Stimulated activated CD4-positive, alpha-beta T cell treated with anti-CD3 and anti-CD28 coated beads, Interleukin-12 subunit alpha, Interleukin-12 subunit beta, amount 100 ng/mL, for 4 hours (primary cell): ENCODE measurements at places on chromosomes 6 and 20.

DNA sequence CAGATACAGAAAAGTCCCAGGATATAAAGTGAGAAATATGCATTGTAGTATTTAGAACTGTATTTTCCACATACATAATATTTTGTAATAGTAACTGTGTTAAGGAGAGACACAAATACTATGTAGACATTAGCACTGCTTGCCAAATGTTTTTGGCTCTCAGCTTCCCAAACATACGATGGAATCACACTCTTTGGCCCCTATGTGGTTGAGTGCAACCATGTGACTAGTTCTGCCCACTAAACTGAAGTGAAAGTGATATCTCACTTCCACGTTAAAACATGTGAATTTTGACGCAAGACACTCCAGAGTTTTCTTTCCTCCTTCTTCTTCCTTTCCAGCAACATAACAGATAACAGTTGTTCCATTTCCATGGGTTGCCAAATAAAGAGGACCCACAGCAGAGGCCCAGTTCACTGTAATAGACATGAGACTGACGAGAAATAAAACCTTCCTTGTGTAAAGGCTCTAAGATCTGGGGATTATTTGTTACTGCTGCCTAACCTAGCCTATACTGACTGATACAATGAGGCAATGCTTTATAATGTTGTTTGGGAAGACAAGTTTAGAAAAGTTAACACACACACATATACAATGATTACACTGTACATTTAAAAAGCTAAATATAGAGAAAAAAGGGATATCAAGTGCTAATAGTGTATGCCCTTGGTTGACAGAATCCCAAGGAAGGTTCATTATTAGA lies 97.2 kb downstream of the PTPRT start:
- DNase-seq, result no peak

DNA sequence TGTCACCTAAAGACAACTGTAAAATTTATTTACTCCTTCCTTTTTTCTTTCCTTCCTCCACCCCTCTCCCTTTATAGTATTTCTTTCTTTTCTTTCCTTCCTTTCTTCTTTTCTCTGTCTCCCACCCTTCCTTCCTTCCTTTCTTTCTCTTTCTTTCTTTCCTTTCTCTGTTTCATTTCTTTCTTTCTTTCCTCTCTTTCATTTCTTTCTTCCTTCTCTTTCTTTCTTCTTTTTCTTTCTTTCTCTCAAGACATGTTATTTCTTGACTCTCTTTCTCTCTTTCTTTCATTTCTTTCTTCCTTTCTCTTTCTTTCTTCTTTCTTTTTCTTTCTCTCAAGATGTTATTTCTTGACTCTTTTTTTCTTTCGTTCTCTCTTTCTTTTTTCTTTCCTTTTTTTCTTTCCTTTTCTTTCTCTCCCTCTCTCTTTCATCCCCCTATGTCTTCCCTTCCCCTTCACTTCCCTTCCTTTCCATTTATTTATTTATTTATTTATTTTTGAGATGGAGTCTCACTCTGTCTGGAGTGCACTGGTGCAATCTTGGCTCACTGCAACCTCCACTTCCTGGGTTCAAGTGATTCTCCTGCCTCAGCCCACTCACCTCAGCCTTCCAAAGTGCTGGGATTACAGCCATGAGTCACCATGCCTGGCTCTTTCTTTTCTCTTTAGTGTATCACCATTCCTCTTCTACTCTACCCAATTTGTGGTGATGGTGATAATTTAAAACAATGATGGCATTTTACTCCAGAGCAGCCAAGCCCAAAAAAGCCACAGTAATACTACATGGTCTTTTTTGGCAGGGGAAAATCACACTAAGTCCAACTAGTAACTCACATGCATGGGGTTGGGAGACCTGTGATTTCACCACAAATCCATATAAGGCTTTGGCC lies 188.2 kb downstream of the ADGRG6 start:
- no peak for DNase-seq

- DNase-seq, result no peak
Measured at GRCh38 chr6:148348335-148348734, 5.7 kb downstream of the SASH1 start.

GRCh38 chr6:162395181-162395580 lies 332.4 kb downstream of the PRKN start:
- DNase-seq, result no peak

DNA sequence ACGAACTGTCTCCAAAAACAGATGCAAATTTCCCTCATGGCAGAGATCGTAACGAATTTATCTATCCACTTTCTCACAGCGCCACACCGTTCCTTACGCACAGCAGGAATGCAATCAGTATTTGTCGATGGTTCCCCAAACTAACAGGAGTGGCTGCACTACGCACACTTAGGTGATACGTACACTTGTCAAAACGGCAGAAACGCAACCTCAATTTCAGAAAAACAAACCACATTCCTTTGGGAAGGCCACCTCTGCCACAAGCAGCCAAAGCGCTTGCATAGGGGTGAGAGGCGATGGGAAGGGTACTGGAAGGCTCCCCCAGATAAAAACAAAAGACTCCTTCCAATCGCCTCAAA lies 638 bp downstream of the MDN1 start:
- no peak for DNase-seq

- no peak for DNase-seq
Measured at GRCh38 chr6:34462551-34462971, 3.3 kb upstream of the PACSIN1 start.

- no peak for DNase-seq
Measured at GRCh38 chr20:44195605-44196004, 8.6 kb upstream of the JPH2 start.

DNA sequence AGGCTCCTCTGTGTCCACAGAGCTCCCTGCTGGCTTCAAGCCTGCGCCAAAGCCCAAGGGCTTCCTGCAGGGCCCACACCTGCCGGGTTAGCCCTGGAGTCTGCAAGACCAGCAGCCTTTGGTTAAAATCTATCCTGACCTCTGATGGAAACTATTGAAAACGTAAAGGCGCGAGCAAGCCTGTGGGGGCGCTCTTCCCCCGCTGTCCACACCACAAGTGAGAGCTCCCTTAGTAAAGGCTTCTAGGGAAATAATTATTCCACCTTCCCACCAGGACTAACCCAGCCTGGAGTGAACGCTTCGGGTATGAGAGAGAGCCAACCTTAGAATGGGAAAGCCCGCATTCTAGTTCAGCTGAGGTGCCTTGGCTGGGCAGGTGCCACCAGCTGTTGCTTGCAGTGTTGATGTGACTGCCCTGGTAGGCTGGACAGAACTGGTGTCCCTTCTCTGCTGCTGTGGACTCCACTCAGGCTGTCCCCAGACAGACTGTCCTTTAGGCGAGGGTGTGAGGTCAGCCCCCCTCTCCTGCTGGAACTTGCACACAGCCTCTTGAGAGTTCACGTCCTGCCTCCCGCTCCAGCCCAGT lies 68.7 kb downstream of the SYTL3 start:
- DNase-seq, result no peak

DNA sequence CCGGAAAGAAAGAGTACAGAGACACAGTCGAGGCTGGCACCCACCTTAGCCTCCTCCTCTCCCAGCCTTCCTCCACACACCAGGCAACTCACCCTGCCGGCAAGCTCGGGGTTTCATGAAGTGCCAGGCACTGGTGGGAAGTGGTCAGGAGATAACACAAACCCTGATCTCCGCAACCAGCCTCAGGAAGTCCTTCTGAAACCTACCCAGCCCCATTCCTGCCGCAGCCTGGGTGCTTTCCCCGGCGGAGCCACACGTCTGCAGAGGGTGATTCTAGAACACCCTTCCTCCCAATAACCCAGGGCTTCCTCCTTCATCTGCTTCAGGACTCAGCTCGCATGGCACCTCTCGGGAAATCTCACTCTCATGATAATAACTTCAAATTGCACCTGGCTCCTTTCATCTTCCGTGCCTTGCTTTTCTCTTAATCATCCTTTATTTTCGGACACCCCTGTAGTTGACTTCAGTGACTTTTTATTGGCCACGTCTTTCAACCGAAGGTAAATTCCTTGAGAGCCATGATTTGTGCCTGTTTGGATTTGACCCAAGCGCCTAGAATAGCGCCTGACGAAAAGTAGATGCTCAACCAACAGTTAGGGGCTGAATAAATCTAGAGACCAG lies 8.7 kb upstream of the HLA-E start:
- DNase-seq, result no peak

DNA sequence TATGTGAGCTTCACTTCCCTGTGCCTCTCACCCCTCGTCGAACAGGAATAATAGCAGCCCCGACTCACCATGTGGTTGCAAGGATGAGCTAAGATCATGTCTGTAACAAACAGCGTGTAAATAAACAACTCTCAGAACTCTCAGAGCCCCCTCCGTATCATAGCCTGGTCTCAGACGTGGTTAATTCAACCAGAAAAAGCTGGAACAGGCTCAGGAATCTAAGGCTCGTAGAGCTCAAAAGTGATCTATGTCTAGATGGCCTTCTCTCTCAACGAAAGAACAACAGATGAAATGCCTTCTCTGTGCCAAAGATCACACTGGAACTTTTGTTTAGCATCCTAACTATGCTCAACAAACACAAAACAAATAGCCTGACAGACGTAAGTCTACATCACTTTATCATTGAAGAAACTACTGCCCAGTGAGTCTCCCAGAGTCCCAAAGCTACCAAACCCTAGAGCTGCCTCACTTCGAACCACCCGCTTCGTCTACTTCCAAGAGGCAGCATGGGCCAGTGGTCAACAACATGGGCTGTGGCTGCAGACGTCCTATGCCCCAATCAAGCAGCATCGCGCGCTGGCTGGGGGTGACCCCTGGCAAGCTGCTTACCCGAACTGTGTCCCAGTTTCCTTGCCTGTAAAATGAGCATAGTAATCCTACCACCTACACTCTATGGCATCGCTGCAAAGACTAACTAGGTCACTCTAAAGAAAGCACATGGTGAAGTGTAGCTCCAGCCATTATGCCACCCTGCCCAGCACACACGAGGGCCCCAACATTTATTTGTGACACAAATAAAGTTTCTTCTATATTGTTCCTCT lies 35.1 kb downstream of the NFATC2 start:
- DNase-seq, result no peak

- no peak for DNase-seq
Measured at GRCh38 chr6:103872678-103873077, 987.0 kb downstream of the HACE1 start.

DNA sequence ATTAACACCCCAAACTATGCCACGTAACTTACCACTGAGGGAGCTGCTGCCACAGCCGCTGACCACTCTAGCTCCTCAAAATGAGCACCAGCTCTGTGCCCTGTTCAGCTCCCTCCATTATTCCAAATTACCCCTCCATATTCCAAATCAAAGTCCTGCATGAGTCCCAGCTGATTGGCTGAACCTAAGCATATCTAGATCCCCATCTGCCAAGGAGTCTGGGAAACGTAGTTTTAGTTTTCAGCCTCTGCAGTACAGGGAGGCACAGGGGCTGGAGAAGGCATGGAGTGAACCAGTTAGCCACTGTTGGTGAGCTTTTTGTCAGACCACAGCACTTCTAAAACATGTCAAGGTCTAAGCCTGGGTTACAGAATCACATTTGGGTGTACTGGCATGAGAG lies 15.9 kb downstream of the UNC5CL start:
- no peak for DNase-seq

- no peak for DNase-seq
Measured at GRCh38 chr20:34164381-34164984, 52.4 kb upstream of the EIF2S2 start.

DNA sequence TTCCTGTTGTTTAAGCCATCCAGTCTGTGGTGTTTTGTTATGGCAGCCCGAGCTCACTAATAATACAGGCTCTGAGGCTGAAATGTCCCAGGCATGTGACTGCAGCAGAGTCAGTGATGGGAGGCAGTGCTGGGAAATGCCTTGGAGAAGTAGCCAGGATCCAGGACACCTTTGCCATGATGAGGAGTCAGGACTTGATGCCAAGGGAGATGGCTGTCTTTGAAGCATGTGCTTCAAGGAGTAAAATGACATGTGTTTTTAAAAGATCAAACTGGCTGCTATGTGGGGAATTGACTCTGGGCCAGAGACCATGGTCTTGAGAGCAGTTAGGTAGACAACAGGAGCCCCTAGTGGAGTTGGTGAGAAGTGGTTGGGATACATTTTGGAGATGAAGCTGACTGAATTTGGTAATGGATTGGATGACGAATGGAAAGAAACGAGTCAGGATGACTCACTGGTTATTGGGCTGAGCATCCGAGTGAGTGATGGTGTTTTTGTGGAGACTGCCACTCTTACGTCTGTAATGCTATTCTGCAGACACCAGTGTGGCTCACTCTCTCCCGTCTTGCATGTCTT lies 322.2 kb downstream of the PLCB1 start:
- no peak for DNase-seq

GRCh38 chr6:150235218-150235617 lies 92.4 kb downstream of the PPP1R14C start:
- DNase-seq, result no peak

- no peak for DNase-seq
Measured at GRCh38 chr20:7361321-7361720, 578.9 kb downstream of the HAO1 start.

DNA sequence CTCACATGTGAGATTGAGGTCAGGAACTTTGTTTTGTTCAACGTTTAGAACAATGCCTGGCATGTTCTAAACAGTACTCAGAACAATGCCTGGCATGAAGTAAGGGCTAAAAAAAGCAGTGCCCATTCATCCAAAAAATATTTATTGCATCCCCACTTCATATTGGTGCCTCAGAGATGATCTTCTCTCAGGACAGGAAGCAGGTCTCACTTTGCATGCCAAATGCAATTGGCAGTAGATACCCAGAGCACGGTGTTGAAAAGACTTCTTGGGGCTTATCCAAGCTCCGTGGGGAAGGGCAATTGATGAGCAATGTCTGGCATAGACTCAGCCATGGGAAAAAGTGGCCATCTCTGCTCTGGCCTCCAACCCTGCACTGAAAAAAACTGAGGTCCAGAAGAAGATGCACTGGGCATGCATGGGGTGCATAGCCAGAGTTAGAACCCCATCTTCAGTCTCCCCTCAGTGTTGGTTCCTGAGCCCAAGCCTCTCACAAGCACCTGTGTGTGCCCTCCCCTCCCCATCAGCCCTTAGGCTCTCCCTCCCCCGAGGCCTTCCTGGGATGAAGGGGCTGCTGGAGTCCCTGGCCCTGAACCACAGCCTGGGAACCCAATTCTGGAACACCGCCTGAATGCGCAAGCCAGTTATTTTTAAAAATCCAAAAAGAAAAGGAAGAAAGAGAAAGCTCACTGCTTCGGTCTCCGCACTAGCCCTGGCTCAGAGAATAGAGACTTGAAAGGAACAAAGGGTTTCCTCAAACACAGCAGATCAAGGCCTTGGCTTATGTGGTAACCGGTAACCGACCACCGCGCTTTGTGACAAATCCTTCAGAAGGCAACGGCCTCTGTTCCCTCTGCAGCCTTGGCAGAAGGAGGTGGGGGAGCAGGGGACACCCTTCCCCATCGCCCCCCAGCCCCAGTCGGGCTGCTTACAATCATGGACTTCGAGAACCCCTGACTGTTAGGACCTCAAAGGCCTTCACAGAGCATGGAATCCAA lies 78.5 kb upstream of the SIRPA start:
- no peak for DNase-seq

- DNase-seq, result no peak
Measured at GRCh38 chr6:167565884-167566599, 241.2 kb downstream of the TTLL2 start.

- DNase-seq, result no peak
Measured at GRCh38 chr6:18897350-18897749, 510.2 kb downstream of the RNF144B start.

- DNase-seq, result no peak
Measured at GRCh38 chr6:129269076-129269475, 386.1 kb downstream of the LAMA2 start.
